Left kidney (tissue), 8 donors: ENCODE measurements at places on chromosomes 3 and 15.

DNA sequence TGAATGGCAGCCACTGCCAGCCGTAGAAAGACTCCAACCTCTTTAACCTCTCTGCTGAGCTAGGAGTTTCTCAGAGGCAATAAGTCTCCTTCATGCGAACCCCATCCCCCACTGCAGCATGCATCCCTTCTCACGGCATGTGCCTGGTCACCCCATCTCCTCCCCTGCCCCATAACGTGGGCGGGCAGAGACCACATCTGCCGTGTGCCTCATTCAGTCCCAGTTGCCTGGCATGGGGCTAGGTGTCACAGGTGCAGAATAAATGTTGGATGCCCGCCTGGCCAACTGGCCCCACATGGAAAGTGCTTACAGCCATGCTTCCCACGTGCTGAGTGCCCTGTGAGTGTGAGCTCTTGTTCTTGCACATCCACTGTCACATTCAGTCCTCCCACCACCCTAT, 43.5 kb upstream of the NTRK3 start:
- DNase-seq: no peak

DNA sequence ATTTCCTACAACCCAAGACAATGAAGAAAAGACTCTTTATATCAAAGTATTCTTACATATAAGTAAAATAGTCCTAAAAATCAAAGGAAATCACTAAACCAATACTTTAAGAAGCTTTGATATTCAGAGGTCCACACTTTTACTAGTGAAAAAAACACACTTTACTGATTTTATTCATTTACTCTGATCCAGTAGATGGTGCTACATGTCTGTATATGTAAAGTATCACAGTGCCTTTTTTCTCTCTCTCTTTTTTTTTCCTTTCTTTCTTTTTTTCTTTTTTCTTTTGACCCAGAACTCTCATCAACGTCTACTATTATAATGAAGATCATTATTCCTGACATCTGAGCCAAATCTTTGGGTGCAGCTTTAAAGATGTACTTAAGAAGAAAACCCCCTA, 10.8 kb upstream of the CCDC39 start:
- DNase-seq: no peak

DNA sequence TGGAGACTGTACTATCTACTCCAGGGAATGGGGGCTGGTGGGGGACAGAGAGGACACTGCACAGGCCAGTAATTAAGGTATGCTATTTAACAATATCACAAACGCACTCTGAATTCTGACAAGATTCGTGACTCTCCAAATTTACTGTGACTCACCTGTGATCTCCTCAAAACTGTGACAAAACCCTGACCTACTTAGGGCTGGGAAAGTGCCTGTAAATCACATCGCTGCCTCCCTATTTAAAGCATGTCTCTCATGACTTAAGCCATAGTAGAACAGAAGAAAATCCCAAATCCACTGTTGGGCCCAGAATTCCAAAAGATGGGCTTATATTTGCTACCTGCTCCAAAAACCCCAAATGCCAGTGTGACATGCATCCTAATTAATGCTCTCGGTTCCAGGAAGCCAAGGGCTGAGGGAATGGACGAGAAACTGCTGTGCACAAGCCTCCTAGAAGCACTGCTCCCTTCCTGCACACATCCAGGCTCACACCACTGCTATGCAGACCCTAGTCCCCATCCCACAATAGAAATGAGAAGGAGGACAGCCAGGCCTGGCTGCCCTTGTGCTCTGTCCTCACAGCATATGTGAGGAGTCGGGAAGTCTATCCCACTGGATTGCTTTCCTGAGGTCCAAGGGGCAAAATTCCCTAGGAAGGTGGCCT, 187.7 kb upstream of the CHRNA7 start:
- no peak for DNase-seq

DNA sequence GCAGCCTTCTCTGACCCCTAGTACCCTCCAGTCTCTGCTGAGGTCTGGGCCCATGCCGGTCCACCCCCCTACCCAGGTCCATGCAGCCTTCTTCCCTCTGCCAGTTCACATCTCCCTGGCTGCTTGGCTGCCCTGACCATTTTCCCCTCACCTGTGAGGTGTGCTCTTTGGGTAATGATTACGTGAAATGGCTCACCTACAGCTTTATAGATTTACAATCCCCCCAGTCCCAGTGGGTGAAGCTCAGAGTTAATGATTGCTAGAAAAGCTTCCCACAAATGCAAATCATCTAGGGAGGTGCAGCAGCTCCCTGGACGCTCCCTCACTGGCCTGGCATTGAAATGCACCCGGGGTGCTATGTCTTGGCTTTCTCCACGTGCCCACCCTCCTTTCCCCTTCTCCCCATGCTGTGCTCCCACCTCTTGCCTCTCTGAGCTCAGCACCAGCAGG, 18.7 kb downstream of the PAQR5 start:
- DNase-seq: peak; percentile 47

- DNase-seq: peak; percentile 63
These were observed 604 bp downstream of the KCTD6 start for GRCh38 chr3:58492494-58492905.

GRCh38 chr15:58313304-58313703, 118.5 kb upstream of the LIPC start:
- no peak for DNase-seq

GRCh38 chr3:46755646-46756045, 38.0 kb upstream of the PRSS50 start:
- DNase-seq: no peak

DNA sequence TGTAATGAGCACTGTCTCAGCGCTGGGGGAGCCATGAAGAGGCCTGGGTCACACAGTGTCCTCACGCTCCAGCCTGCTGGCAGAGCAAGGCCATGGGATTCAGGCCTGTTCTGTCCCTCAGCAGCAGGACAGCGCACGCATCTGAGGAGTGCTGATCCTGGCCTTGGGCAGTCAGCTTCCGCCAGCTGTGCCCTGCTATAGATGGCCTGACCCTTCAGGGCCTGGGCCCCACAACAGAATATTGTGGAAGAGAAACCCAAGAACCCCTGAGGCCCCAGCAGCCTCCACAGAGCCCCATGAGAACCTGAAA, 78.6 kb downstream of the SRGAP3 start:
- DNase-seq: no peak

- DNase-seq: no peak
These were observed 166.8 kb upstream of the MRPL3 start for GRCh38 chr3:131669600-131669999.

DNA sequence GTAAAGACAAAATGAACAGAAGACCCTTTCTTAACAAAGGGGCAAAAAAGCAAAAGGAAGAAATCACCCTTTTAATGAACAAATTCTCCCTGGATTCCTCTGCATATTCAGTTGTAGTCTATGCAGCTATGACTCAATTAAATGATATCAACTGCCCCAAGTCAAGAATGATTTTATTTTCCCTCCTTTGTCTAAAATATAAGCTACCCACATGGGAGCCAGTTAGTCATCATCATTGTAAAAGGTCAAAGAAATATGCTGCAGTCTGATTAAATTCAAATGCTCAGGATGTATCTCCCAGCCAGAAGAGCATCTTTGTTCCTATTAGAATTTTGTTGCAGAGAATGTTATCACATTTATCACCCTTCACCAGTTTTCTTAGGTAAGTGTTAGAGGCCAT, 84.0 kb downstream of the SST start:
- no peak for DNase-seq

- peak; percentile 47 for DNase-seq
These were observed 124.8 kb downstream of the SV2B start for GRCh38 chr15:91224755-91225380.
